Pancreas (tissue), 10 donors: ENCODE measurements at places on chromosomes 3 and 15.

- no peak for DNase-seq
These were observed 117.2 kb downstream of the THRB start for GRCh38 chr3:24377218-24377993.

GRCh38 chr3:108180194-108180593 is 42.0 kb downstream of the IFT57 start:
- no peak for DNase-seq

GRCh38 chr15:56442354-56442753 is 22.6 kb downstream of the MNS1 start:
- DNase-seq: no peak

GRCh38 chr3:117743993-117744392 is 1034.4 kb downstream of the TUSC7 start:
- DNase-seq: no peak

- DNase-seq: peak; percentile 71
These were observed 19.6 kb upstream of the MOBP start for GRCh38 chr3:39447637-39448483.

DNA sequence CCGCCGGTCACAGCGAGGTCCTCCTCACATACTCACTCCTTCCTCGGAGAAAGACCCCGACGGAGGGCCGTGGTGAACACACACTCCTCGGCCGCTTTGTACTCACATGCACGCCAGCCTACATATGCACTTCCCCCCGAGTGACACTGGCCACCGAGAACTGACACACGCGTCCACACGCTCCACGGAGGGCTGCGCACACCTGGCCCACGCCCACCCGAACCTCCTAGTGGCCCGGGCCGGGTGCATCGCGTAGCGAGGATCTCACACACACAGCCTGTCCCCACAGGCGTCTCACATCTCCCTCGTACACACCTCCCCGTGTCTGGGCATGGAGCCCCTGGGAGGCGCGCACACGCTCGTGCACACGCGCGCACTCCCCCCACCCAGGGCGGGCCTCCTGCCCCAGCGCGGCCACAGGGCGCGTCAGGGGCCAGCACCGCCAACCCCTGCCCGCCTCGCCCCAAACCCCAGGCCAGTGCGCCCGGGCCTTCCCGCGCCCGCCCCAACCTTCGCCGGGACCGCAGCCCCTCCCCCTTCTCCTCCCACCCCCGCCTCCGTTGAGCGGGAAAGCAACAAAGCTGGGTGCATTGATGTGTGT is 411 bp upstream of the C3orf70 start:
- no peak for DNase-seq

GRCh38 chr3:181862502-181862901 is 150.8 kb downstream of the SOX2 start:
- DNase-seq: no peak

- no peak for DNase-seq
These were observed 490 bp downstream of the TOMM70 start for GRCh38 chr3:100400419-100400779.
